ENCODE measurements at places on chromosomes 5 and 9. TPM values are rescaled to one million over a fixed set of nuclear protein-coding genes. Genes with fewer than 3 reads are reported as not detected.

The FOXD4L5 gene
- not detected for polyA plus RNA-seq

The FLT4 gene
- 0.12 TPM for polyA plus RNA-seq

The CDH6 gene
- polyA plus RNA-seq = not detected

The UAP1L1 gene
- polyA plus RNA-seq = 7.1 TPM

The SLC36A1 gene
- 5.9 TPM for polyA plus RNA-seq

The OLFML2A gene
- not detected for polyA plus RNA-seq

The QRFP gene
- polyA plus RNA-seq = not detected

DNA sequence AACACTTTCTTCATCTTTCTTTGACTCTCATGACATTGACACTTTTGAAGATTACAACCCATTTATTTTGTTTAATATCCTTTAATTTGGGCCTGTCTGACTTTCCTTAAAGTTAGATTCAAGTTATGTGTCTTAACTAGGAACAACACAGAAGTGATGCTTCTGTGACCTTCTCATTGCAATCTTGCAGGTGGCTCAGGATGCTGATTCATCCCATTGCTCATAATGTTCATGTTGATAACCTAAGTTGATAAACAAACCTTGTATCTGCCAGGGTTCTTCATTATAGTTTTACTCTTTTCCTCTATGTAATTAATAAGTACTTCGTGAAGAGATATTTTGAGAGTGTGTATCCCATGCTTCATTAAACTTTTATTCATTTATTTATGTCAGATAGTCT lies 107.2 kb upstream of the SHB start:
- no peaks in the 10 kb centered on the region for H3K36me3 ChIP-seq
- peaks cover 5% of the 10 kb centered on the region for H3K4me1 ChIP-seq
- no peak overlapping the region for H3K4me3 ChIP-seq
- no peak for DNase-seq
- H3K27me3 ChIP-seq = peaks cover 23% of the 10 kb centered on the region

DNA sequence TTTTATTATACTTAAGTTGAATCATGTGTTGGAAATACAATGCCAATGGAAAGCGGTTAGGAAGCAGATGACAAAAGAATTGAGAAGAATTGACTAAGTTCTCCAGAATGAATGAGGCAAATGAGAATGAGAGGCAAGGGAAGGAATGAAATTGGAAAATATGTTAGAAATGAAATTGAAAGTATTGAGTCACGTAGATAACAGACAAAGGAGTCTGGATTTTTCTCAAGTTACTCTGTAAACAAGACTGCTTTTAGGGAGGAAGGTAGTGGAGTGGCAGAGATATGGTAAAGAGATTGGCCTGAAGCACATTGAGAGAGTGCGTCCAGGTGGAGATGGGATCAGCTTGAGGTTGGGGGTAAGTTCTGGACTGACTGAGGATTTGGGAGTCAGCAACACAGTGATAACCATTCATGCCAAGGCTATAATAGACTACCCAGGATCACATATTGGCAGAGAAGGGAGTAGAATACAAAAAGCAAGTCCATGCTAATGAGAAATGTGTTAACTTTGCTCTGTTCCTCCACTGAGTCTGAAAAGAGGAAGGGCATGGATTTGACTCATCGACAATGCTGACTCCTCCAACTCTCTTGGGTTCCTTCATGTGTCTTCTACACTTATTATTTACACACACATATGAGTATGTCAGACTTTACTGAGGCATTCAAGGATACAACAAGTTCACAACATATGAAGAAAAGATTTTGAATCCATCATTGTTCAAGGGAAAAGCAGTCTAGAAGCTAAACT lies 814.2 kb upstream of the ZNF608 start:
- no peaks in the 10 kb centered on the region for H3K36me3 ChIP-seq
- no peak overlapping the region for H3K27ac ChIP-seq
- H3K27me3 ChIP-seq = no peaks in the 10 kb centered on the region
- no peaks in the 10 kb centered on the region for H3K4me1 ChIP-seq
- no peak overlapping the region for H3K4me3 ChIP-seq

DNA sequence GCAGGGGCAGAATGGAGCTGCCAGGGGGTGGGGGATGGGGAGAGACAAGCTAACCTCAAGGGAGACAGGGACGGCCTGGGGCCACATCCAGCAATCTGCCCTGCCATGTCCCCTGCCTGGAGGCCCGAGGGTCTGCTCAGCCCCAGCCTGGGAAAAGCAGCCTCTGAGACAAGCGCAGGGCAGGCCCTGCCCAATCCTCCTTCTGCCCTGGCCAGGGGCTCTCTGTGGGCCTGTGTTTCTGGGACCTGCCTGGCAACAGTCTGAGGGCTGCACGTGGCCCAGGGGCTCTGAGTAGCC lies 13.9 kb upstream of the QSOX2 start:
- no peak for DNase-seq
- H3K27me3 ChIP-seq = peaks cover 18% of the 10 kb centered on the region
- no peak overlapping the region for H3K4me3 ChIP-seq

DNA sequence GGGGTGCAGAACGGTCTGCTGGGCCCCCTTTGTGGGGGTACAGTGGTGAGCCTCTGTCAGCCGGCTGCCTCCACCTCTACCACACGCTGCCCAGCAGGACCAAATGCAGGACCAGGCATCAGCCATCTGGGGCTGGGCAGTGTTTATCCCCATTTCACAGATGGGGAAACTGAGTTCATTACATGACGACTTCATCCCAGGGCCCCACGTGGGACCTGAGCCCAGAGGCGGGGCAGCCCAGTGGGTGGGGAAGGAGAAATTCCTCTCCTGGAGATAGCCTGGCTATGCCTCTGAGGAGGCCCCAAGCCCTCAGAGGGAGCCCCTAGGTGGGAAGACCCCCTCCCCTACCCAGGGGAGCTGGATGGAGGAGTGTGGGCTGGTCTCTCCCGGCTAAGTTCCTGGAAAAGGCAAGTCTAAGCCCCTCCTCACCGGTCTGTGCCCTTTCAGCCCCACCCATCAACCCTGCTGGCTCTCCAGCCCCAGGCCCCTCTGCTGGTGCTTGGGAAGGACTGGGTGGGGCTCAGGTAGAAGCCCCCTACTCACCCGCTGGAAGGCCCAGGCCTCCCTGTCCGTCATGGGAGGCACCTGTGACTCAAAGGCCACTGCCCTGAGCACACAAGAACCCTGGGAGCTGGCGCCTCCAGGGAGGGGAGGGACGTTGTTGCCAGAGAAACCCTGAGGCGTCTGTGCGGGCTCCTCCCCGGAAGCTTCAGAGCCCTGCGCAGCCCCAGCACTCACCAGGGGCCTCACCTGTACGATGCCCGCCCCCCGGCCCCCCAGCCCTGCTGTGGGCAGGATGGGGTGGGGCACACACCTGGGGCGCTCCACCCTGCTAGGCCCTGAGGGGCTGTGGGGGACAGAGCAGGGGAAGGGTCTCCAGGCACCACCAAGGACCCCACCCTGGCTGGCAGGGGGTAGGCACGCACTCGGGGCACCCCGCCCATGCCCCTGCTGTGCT lies 7.4 kb upstream of the CCDC187 start:
- no peak overlapping the region for H3K4me3 ChIP-seq
- H3K36me3 ChIP-seq = no peaks in the 10 kb centered on the region
- H3K27me3 ChIP-seq = no peaks in the 10 kb centered on the region

DNA sequence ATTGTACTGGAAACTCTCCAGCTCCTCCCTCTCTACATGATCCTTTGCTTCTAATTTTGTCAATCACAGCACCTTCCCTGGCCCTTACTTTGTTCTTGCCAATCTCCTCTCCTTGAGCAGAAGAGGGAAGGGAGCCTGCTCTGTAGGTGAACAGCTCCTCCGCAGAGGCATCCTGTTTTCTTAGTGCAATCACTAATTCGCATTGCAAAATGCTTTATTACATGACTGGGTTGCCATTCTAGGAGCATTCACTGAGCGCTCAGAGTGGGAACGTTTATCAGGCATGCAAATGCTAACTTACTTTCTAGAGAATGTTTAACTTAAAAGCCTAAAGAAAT lies 416 bp upstream of the SNX18 start:
- H3K27ac ChIP-seq = no peak overlapping the region
- H3K4me3 ChIP-seq = no peak overlapping the region
- peaks cover 8% of the 10 kb centered on the region for H3K36me3 ChIP-seq
- H3K27me3 ChIP-seq = no peaks in the 10 kb centered on the region

DNA sequence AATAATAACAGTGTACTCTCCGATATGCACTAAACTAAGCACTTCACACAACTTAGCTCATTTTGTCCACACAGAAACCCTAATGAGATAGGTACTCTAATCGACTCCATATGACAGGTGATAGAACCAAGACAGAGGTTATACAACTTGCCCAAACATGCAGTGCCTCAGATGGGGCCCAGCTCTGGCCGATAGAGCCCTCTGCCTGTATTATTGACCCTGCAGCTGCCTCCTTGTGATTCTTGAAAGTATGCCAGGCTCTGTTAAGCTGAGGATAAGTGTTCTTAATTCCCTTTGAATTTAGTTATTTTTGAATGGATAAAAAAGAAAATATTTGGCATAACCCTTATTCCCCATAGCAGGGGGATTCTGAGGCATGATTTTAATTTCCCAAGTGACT lies 78.5 kb downstream of the HMHB1 start:
- H3K4me1 ChIP-seq = no peaks in the 10 kb centered on the region
- no peaks in the 10 kb centered on the region for H3K36me3 ChIP-seq
- no peak overlapping the region for H3K4me3 ChIP-seq
- H3K27me3 ChIP-seq = no peaks in the 10 kb centered on the region
- H3K27ac ChIP-seq = no peak overlapping the region

- H3K36me3 ChIP-seq = no peaks in the 10 kb centered on the region
- H3K27me3 ChIP-seq = no peaks in the 10 kb centered on the region
- H3K4me1 ChIP-seq = no peaks in the 10 kb centered on the region
- no peak overlapping the region for H3K4me3 ChIP-seq
Observed at GRCh38 chr5:97417986-97418385, 234.9 kb upstream of the RIOK2 start.

- H3K4me1 ChIP-seq = no peaks in the 10 kb centered on the region
- no peak overlapping the region for H3K4me3 ChIP-seq
- no peak for DNase-seq
- no peaks in the 10 kb centered on the region for H3K36me3 ChIP-seq
- no peak overlapping the region for H3K27ac ChIP-seq
Observed at GRCh38 chr5:53490747-53491146, 10.3 kb downstream of the FST start.

GRCh38 chr5:123856766-123857165 lies 344.8 kb downstream of the CSNK1G3 start:
- no peaks in the 10 kb centered on the region for H3K27me3 ChIP-seq
- H3K4me3 ChIP-seq = no peak overlapping the region
- H3K36me3 ChIP-seq = no peaks in the 10 kb centered on the region
- H3K4me1 ChIP-seq = no peaks in the 10 kb centered on the region

DNA sequence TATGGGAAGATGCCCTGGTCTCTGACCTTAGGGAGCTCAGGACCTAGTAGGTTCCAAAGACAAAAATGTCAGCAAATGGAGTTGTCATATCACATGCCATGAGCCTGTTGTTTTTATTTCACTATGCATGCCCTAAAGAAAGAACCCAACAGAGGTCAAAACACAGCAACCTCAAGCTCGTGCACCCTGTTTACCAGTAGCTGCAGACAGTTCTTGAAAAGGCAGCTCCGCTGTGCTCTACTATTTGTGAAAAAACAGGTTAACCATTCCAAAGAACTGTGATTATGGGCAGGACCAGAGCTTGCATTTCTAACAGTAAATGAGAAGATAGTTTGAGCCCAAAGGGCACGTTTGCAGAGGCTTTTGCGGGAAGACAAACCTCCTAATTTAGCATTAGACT lies 22.8 kb downstream of the ITK start:
- no peaks in the 10 kb centered on the region for H3K36me3 ChIP-seq
- no peak overlapping the region for H3K27ac ChIP-seq
- peaks cover 5% of the 10 kb centered on the region for H3K27me3 ChIP-seq
- no peak overlapping the region for H3K4me3 ChIP-seq

DNA sequence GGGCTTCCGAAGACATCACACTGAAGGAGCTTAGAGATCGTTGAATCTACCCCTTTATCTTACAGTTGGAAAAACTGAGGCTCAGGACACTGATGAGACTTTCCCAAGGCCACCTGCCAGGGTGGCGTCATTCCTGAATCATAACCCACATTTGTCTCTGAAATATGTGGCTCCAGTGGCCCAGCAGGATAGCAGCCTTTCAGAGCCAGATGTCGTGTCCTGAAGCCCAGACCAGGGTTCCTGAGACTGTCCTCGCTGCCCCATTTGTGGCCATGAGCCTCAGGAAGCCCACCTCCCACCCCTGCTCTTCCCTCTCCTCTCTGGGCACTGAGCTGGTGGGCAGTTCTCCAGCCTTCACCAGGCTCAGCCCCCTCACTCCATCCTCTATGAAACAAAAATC lies 2.4 kb downstream of the HMCN2 start:
- no peaks in the 10 kb centered on the region for H3K36me3 ChIP-seq
- no peak overlapping the region for H3K27ac ChIP-seq
- no peaks in the 10 kb centered on the region for H3K4me1 ChIP-seq
- H3K4me3 ChIP-seq = no peak overlapping the region
- no peak for DNase-seq

GRCh38 chr9:19371942-19372341 lies 8.1 kb downstream of the RPS6 start:
- H3K4me1 ChIP-seq = no peaks in the 10 kb centered on the region
- no peaks in the 10 kb centered on the region for H3K27me3 ChIP-seq
- peaks cover 52% of the 10 kb centered on the region for H3K36me3 ChIP-seq
- H3K4me3 ChIP-seq = no peak overlapping the region

- no peaks in the 10 kb centered on the region for H3K27me3 ChIP-seq
- H3K4me1 ChIP-seq = peaks cover 2% of the 10 kb centered on the region
- no peak overlapping the region for H3K27ac ChIP-seq
- DNase-seq = no peak
- H3K4me3 ChIP-seq = no peak overlapping the region
Observed at GRCh38 chr9:99307851-99308250, 85.8 kb downstream of the SEC61B start.

DNA sequence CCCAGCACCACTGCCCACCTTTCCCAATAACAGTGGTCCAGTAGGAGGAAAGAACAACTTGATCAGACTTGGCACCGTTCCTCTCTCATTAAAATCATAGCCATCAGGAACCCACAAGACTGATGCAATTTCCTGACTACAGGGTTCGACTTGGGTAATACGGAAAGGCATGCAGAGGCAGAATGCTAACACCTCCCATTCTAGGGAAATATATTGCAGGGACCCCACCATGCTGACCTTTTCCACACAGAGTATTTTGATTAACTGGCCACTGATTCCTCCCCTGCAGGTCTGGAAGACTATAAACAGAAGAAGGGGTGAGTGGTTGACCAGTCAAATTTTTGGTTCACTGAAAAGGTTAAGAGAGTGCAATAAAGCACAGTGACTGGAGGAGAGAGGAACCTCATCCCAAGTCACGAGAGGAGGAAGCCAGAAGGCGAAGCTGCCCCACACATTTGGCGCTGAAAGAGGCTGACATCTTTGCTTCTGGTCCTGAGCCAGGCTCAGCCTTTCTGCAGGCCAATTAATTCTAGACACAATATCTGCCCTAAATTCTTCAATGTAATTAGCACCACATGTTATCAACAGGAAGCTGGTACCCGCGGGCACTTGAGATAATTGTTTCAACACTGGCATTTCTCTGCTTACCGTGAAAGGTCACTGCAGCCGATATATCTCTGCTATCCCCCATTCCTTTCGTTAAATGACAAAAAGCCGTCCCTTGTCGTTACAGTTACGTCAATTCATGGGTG lies 64.7 kb upstream of the SPOCK1 start:
- peaks cover 3% of the 10 kb centered on the region for H3K27me3 ChIP-seq
- H3K4me1 ChIP-seq = no peaks in the 10 kb centered on the region
- no peaks in the 10 kb centered on the region for H3K36me3 ChIP-seq
- DNase-seq = no peak

GRCh38 chr5:110195288-110195687 lies 505.6 kb downstream of the MAN2A1 start:
- H3K4me3 ChIP-seq = no peak overlapping the region
- no peak overlapping the region for H3K27ac ChIP-seq
- no peaks in the 10 kb centered on the region for H3K27me3 ChIP-seq
- DNase-seq = no peak
- no peaks in the 10 kb centered on the region for H3K36me3 ChIP-seq
- no peaks in the 10 kb centered on the region for H3K4me1 ChIP-seq

GRCh38 chr9:126495411-126496180 lies 118.1 kb upstream of the LMX1B start:
- peaks cover 14% of the 10 kb centered on the region for H3K4me1 ChIP-seq
- DNase-seq = no peak
- peaks cover 3% of the 10 kb centered on the region for H3K27me3 ChIP-seq
- no peak overlapping the region for H3K4me3 ChIP-seq

Data from K562 (cell line).